BE2C (cell line): ENCODE measurements at places on chromosomes 12 and 14.

GRCh38 chr12:85325442-85325841 lies 45.4 kb downstream of the ALX1 start:
- no peak for DNase-seq

DNA sequence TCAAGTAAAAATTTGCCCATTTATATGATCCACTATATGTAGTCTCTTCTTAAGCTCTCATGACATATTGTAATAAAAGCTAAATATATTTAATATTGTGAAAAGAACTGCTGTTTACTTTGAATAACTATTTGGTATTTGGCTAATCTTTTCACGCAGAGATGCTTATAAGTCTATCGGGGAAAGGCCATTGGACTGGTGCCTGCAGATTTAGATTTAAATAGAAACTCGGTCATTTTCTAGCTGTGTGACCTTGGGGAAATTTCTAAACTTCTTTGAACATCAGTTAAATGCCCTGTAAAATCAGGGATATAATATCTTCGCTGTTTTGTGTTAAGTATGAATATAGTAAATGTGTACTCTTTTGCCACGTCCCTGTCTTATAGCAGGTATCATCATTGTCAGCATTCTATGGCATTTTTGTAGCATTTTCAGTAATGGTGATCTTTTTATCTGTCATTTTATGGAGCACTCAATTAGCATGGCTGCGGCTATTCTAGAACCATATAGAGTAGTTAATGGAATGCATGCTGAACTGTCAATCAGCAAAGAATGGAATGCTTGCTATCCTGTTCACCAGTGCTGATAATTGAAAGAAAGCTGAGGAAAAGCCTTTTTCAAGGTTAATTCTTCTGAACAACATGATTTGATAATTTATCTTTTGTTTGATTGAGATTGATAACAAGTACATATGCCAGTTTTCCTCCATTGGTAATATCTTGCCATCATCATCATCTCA lies 181.2 kb downstream of the TMTC2 start:
- no peak for DNase-seq

GRCh38 chr12:130993759-130994670 lies 40.3 kb downstream of the ADGRD1 start:
- peak; percentile 90 for DNase-seq

GRCh38 chr14:21860172-21860571 lies 186.6 kb upstream of the OR4E1 start:
- DNase-seq, result no peak
